Right forelimb (tissue), 1 donor: ENCODE measurements at places on chromosomes 3 and 15.

- no peak for DNase-seq
These were observed 113.9 kb downstream of the RORA start for GRCh38 chr15:61115241-61115640.

- DNase-seq: no peak
These were observed 54.9 kb upstream of the NLGN1 start for GRCh38 chr3:173342679-173343078.

GRCh38 chr15:79919090-79919748, 22.4 kb upstream of the MTHFS start:
- no peak for DNase-seq

DNA sequence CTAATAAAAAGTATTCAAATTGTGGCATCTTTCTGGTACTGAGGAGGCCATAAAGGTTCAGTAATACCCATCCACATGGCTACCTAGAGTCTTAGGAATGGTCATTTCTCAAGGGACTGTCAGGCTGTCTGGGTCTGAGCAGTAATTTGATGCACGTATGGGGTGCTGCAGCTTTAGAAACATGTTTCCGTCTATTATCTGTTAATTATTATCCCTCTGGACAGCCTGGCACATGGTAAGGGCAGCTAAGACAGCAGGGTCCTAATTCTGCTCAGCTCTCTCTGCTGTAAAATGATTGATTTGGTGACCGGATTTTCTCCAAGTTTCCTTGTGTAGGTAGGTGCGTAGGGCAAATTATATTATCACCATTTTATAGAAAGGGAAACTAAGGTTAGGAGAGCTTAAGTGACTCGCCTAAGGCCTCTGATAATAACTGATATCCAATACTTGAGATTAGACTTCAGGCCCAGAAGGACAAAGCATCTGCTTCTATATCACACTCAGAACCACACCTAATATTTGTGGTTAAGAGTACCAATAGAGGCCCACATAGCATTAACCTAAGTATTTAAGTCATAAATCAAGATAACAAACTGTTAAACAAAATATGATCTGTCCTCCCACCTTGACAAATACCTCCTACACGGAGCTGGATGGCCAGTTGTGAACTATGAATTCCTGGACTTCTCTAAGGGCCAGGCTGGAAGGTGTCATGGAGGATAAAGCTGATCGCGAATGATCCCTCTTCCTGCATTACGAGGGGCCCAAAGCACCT, 2.9 kb upstream of the RAP2B start:
- DNase-seq: no peak

DNA sequence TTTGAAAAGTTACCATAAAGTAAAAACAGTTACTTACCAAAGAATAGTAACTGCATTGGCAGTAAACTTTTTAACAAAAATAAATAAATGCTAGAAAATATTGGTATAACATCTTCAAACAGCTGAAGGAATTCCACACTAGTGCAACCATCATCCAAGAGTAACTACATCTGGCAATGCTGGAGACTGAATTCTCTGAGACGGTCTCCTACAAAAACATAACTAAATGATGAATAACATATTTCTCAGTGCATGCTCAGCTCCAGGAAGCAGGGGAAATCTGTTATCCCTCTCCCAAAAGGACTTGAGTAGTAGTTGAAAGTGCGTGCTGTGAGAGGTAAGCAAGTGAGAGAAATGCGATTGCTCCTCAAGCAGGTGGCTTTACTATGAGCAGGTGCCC, 526.8 kb upstream of the CCDC54 start:
- no peak for DNase-seq

- no peak for DNase-seq
These were observed 841.6 kb upstream of the DPPA4 start for GRCh38 chr3:110178965-110179364.

DNA sequence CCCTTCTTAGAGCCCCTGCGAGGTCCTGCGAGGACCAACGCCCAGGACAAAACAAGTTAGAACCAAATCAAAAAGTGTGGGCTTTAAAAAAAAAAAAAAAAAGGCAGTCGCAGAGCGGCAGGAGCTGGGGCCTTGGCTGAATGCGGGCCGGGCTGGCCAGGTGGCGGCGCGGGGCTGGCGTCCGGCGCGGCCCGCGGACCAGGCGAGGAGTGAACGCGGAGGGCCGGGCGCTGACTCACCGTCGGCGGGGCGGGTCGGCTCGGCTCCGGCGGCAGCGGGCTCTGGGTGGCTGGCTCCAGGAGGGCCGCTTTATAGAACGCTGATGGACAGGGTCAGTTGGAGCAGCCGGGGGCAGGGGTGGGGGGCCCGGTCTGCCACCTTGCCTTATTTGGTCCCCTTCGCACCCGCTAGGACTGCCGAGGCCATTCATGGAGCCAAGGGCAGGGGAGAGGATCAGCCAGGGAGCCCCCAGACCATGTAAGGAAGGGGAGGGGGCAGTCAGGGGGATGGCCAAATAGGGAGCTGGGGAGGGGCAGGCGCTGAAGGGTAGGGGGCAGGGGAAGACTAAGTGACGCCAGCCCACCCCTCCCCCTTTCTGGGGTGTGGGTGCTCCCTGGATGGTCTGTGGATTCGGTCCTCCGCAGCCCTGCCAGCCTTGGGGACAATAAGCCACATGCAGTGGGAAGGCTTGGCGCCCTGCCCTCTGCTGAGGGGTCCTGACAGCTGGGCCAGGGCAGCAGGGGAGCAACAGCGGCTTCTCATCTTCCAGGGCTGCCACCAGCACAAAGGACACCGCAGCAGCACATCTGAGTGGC, at the start of gene ACTC1:
Gene ACTC1, minus strand, starts transcription at position 283 of the 815 bp plus-strand sequence. CDS start 741 bp downstream, outside the sequence.
- DNase-seq: peak; percentile 78

DNA sequence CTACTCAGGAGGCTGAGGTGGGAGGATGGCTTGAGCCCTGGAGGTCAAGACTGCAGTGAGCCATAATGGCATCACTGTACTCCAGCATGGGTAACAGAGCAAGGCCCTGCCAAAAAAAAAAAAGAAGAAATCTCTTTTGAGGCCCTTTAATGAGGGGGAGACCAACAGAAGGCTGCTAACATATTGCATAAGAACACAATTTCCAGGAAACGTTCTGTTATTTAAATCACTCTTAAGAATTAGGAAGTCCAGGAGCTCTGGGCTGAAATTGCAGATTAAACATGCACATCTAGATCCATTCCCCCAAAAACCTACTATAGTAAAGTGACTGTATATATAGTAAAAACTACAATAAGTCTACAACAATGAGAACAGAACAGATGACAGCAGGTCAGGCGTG, 16.1 kb upstream of the BLM start:
- no peak for DNase-seq

- DNase-seq: no peak
These were observed 799.1 kb upstream of the NECTIN3 start for GRCh38 chr3:110272525-110272924.

DNA sequence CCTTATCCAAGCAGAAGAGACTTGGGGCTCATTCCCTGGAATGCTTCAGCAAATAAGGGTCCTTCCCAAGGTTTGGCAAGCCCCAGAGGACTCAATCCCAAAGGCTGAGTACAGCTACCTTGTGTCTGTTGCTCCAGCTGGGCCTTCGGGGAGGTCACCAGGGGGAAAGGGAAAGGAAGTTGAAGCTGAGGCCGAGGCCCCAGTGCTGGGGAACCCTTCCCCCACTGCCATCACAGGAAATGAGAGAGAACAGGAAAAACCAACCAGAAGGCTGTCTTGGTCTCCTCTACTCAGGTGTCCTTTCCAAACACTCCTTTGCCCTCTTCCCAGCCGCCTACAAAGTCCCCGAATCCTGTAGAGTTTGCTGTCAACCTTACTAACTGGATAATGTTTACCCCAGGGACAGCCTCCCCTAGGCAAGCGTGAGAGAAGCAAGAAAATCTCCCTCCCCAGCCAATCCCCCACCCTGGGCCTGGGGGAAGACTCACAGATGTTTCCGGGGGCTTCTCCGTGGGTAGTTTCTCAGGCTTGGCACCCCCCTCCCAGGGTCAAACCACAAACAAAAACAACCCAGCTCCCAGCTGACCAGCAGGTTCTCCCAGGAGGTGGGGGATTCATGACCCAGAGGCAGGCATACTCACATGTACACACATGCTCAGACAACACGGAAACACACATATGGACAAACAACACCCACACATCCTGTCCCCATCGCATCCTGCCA, 5.5 kb downstream of the CSRNP1 start:
- DNase-seq: peak; percentile 53

DNA sequence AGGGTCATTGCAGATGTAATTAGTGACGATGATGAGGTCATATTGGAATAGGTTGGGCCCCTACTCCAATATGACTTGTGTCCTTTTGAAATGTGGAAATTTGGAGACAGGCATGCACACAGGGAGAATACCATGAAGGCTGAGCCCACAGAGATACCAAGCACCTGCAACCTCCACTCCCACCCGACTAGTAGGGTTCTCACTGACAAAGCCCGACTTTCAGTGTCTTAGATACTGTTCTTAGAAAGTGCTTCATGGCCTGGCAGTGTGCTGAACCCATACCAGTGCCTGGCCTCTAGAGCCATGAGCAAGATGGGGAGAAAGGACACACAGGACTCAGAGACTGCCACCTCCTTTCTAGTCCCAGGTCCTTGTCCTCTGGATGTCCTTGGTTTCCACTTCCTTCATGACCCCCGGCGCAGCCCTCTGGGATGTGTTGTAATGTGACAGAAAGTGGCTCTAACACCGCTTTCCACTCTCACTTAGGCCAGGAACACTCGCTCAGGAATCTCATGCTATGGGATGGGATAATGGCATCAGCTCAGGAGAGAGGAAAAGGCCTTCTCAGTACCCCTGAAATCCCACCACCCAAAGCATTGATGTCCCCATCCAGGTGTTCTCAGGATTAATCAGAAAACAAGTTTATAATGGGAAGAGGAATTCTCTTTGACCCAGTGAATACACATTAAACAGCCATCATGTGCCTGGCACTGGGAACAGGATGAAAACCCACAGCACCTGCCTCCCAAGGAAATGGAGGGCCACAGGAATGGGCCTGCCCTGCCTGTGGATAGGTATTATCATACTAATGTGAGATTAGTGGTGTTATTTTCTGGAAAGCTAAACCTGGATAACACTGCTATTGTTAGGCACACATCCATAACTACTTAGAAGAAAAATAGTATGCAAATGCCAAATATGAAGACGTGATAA, 59.9 kb downstream of the RPL39L start:
- no peak for DNase-seq

DNA sequence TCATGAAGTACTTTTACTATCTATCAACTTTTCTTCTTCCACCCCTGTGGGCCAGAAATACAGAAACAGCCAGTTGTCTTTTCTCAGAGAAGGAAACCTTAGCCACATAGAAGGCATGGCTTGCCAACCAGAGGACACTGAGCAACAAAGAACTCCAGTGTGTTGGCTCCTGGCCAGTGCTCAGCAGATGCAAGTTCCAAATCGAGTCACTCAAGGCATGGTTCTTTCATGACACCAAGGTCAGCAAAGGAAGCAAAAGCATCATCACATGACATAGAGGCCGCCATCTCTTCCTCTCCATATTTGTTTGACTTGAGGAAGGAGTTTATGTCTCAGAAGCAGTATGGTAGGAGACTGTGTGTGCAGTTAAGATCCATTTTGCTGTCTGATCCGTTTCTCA, 92.2 kb downstream of the MYLK start:
- no peak for DNase-seq

DNA sequence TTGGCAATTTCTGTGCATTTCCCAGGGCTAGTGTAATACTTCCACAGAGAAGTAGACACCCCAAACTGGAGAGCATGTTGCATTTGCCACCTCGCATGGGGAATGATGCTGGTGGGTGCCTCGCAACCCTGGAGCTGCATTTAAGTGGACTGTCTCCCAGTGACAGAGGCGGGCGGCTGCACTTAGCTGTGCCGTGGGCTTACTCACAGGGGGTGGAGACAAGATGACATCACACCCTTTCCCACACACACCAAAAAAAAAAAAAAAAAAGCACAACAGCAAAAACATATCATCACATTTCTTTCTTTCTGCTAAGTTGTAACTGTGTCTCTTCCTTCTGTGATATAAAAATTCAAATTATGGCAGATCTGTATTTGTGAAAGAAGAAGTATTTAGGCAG, at the start of gene ABI3BP:
Gene ABI3BP, minus strand, starts transcription at position 113 of the 400 bp plus-strand sequence. Its CDS starts 37 bp downstream, at position 76.
- DNase-seq: peak; percentile 84

GRCh38 chr3:3305084-3305483, 125.6 kb upstream of the CRBN start:
- no peak for DNase-seq

GRCh38 chr15:94306700-94307650, 75.6 kb downstream of the MCTP2 start:
- DNase-seq: no peak

DNA sequence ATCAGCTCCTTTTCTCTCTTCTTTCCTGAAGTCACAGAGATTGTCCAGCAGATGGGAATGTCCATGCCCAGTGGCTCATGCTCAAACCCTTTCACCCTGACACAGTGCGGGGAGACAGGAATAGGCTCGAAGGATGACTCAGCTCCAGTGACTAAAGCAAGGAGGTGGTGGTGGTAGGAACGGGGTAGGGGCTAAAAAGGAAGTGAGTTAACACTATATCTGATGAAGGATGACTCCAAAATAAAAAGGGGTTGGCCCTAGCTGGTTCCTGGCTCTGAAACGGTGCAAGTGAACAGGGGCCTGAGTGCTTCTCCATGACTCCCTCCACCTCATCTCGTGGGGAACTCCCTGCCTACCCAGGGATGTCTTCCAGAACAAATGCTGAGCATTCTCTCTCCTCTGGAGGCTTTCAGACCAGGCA, 167.4 kb upstream of the LPP start:
- no peak for DNase-seq

DNA sequence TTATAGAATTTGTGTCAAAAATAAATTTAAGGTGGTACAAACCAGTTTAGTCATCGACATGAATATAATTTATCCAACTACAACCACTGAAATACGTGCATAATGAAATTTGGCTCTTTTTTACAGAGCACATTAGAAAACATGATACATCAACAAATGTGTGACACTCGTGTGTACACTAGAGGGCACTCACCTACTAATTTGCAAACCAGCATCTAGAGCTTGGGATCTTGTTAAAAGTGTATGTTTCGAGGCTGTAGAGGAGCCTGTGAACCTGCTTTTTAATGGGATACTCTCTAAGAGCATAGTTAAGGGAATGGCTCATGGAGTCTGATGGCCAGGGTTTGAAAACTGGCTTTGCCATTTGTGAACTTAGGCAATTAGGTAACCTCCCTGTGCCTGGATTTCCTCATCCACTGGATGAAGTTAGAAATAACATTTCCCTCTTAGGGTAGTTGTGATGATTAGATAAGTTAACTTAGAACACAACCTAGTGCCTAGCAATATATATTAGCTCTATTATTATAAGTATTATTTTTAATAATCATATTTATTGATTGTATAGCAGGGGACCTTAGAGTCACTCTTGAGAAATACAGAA, 8.8 kb upstream of the CPOX start:
- DNase-seq: no peak

DNA sequence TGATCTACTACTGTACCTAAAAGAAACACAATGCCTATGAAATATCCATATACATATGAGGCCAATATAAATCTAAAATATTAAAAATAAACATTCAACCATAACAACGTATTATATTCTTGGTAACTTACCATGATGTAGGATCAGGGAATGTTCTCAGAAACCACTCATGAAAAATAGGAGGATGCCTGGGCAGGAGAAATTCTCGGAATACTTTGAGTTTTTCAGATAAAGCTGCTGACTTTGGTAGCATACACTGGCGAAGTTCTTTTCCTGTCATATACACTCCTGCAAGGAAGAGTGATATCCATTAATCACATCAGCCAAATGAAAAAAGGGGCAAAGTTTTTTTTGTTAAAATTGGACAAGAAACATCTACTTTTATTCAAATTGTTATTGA, 11.3 kb upstream of the XRN1 start:
- DNase-seq: no peak
